WERI-Rb-1 (cell line): ENCODE measurements at places on chromosomes 2 and 18.

GRCh38 chr2:215609089-215610032 is 173.5 kb upstream of the FN1 start:
- DNase-seq = no peak

DNA sequence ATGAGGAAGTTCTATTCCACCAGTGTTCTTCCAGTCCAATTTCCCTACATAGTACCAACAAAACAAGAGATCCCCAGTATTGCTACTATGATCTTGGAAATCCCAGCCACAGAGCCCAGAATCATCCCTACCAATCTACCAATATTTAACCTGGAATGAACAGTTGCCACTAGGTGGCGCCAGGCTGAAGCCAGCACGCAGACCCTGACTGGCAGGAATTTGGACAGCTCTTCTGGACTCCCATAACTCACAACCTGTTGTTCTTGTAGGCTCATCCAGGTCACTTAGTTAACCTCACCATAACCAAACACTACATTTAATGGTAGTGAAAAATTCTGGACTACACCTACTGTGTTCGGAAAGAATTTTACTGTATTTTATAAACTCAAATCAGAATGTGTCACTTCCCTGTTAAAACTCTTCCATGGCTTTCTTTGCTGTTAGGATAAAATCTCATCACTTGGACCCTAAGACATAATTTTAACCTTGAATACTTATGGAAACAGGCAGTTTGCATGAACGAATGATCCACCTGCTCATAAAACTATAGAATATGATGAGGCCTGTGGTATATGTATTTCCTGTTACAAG is 59.8 kb upstream of the SLC38A11 start:
- DNase-seq = peak; percentile 72

DNA sequence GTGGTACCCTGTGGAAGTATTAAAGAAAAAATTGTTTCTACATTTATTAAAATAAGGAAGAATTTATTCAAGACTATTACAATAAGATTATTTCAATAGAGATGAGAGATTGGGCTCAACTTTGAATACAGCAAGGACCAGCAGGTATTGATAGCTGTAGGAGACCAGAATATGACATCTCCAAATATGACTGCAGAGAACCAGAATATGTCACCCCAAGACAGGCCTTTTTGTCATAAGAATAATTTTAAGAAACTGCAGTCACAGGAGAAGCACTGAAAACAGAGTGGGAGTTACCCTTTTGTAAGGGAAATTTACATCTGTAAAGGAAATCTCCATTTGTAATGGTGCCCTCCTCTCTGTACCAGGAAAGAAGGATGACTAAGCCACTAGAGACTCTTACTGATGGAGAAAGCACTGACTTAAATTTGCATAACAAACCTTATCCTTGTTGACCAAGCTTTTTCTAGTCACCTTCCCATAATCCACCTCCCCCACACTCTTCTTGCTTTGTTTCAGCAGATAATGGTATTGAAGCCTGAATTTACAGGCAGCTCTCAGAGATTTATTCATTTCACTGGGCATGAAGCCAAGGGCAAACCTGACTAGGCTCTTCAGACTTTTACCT is 145.1 kb upstream of the RMP24 start:
- DNase-seq = no peak

DNA sequence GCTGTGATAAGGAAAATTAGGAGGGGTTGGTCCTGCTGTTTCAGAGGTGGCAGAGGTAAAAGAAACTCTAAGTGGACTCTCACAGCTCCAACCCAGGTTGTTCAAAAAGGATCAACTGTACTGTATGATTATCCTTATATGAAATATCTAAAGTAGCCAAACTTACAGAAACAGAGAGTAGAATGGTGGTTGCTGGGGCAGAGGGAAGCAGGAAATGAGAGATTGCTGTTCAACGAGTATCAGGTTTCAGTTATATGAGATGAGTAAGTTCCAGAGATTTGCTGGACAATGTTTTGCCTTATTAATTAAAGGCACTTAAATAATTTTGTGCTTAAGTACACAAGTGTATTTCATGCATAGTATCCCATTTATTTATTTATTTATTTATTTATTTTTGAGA is 972.0 kb upstream of the LRRTM1 start:
- no peak for DNase-seq

DNA sequence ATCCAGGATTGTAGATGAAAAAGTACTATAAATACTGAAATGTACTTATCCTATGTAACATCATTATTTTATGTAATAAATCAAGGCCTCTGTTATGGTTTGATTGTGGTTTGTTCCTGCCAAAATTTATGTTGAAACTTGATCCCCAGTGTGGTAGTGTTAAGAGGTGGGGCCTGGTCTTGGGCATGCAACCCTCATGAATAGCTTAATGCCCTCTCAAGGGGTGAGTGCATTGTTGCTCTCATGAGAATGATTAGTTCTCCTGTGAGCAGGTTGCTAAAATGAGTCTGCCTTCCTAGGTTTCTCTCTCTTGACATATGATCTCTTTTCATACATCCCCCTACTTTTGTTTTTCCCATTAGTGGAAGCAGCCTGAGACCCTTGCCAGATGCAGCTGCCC is 915.4 kb downstream of the TSN start:
- DNase-seq = no peak

DNA sequence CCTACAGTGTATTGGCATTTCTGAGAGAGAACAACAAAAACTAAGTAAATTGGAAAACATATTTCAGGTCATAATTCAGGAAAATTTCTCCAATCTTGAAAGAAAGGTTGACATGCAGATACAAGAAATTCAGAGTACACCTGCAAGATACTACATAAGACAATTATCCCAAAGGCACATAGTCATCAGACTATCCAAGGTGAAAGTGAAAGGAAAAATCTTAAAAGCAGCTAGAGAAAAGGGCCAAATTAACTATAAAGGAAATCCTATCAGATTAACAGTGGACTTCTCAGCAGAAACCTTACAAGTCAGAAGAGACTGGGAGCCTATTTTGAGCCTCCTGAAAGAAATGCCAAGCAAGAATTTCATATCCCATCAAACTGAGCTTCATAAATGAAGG is 449.0 kb upstream of the MMADHC start:
- no peak for DNase-seq

GRCh38 chr2:145725876-145726275 is 1206.0 kb upstream of the ZEB2 start:
- DNase-seq = no peak
